ENCODE measurements at places on chromosomes 5 and 9. TPM values are rescaled to one million over a fixed set of nuclear protein-coding genes. Genes with fewer than 3 reads are reported as not detected.
A peak's percentile ranks its signal among the peaks of the same experiment; 100 is the strongest.

Gene NUTM2F
- not detected for total RNA-seq

Gene PHYHD1
- total RNA-seq: 21.4 TPM

Gene PRSS3
- not detected for total RNA-seq

Gene DRD1
- not detected for total RNA-seq

Gene SPATA6L
- total RNA-seq: 1.5 TPM

Gene IL5
- not detected for total RNA-seq

Gene GAS1
- total RNA-seq: 13.6 TPM

Gene TMEM215
- not detected for total RNA-seq

Gene RLN1
- total RNA-seq: 0.38 TPM

Gene TRIM7
- total RNA-seq: 6.4 TPM

GRCh38 chr9:136997830-136998234, 1.5 kb upstream of the CLIC3 start:
- DNase-seq: no peak

GRCh38 chr5:84303315-84303714, 81.4 kb downstream of the EDIL3 start:
- DNase-seq: no peak

- DNase-seq: no peak
These were observed 14.8 kb downstream of the LVRN start for GRCh38 chr5:115977096-115977495.

GRCh38 chr5:50984640-50985039, 318.2 kb downstream of the PARP8 start:
- no peak for DNase-seq

GRCh38 chr5:144130306-144130705, 40.2 kb downstream of the YIPF5 start:
- no peak for DNase-seq

DNA sequence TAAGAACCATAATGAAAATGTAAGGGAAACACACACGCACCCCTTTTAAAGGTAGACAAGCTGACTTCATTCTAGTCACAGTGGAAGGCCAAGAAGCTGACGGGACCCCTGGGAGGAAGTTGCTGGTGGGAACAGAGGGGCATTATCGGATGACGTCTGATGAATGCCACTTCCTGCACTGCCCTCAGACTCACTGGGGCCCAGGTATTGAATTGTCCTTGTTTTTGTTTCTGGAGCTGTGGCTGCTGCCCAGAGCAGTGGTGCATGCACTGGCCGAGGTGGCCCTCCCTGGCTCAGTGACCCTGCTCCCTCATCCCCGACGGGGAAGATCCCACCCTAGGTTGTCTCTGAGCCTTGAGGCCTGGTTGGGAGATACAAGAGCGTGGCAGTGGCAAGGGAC, 15.3 kb upstream of the RPL26L1 start:
- no peak for DNase-seq

GRCh38 chr5:11902201-11902619, 2.0 kb downstream of the CTNND2 start:
- DNase-seq: no peak

GRCh38 chr9:12352045-12352315, 341.2 kb upstream of the TYRP1 start:
- DNase-seq: no peak

DNA sequence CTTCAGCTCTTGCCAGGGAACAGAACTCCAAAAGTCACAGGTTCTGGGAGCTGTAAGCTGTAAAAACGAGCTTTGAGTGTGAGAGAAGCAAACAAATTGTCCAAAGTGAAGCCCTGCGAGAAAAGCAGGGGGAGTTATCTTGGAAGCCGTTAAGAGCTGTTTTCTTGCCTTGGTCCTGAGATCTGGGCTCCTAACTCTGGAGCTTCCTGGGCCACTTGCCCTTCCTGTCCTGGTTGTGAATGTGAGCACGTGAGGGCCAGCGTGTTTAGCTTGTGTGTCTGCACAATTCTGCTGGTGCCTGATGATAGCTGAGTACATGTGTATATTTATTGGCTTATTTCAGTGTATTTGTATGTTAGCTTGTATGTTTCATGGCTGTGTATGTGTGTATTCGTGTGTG, 40.5 kb downstream of the DAB2IP start:
- no peak for DNase-seq

- DNase-seq: peak; percentile 3
These were observed 80.8 kb upstream of the RNU6ATAC start for GRCh38 chr9:134245179-134245578.

DNA sequence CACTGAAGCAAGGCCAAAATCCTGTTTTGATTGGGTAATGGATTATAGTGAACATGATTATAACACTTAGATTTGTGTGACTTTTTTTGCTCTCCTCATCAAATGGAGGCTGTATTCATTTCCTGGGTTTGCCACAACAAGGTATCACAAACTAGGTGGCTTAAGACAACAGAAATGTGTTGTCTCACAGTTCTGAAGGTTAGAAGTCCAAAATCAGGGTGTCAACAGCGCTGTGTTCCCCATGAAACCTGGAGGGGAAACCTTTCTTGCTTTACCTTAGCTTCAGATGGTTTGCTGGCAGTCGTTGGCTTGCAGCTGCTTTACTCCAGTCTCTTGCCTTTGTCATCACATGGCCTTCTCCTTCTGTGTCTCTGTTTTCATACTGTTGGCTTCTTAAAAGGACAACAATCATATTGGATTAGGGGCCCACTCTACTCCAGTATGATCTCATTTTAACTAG, 32.4 kb downstream of the CDC42SE2 start:
- DNase-seq: no peak

GRCh38 chr5:107985144-107985543, 314.4 kb upstream of the EFNA5 start:
- no peak for DNase-seq

DNA sequence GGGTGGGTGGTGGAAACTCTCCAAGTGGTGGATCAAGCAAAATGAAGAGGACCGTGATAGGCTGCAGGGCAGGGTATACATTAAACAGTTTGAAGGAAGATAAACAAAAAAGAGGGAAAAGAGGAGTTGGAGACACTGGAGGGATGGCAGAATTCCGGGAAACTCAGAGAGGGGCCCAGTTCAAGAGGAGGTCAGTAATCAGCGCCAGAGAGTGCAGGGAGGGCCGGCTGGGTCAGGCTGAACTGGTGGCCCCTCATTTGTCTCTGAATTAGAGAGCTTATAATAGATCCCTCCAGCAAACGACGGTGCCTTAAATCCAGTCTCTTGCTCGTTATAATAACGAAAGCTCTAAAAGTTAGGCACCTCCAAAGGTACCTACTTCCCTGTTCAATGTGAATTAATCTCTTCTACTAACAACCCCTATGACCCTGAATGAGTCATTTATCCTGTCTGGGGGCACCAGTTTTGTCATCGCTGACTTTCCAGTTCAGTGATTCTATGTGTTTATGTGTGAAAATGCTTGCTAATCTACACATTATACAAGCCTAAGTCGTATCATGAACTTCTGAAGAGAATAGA, 2.4 kb upstream of the ZSWIM6 start:
- no peak for DNase-seq

GRCh38 chr9:137077758-137078693, 709 bp downstream of the UAP1L1 start:
- no peak for DNase-seq

- DNase-seq: no peak
These were observed 1250.8 kb upstream of the CDH18 start for GRCh38 chr5:21238786-21239185.

DNA sequence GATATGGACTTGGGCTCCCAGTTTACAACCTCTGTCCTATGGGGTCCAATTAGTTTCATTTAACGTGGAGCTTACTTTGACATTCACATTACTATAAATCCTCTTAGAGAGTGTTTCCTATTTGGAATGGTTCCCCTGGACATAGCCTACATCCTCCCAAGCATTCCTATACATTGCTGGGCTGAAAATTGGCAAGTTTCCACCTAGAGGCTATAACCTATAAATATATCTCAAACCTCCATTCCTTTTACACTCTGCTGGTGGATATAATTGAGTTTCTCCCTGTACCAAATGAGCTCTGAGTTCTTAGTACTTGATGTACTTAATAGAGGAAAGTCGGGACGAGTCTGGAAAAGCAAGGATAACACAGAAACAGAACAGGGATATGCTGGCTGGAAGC, 172.8 kb downstream of the ASTN2 start:
- DNase-seq: no peak

DNA sequence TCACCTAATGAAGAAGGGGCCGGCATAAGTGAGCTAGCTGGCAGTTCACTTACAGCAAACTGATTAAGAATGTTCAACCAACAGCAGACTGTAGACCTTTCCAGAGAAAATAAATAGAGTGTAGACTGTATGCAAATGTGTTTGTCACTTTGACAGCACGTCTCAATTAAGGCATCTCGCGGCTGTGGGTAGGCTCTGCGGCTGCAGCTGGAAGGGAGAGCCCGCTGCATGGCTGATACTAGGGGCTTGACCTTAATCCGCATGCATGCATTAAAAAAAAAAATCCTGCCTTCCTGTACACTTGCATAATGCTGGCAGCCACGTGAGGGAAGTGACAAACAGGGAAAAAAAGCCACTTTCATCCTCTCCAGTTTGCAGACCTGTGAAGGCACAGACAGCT, 82.3 kb downstream of the CRB2 start:
- DNase-seq: no peak

GRCh38 chr9:83967073-83967472, 12.9 kb downstream of the HNRNPK start:
- no peak for DNase-seq

- no peak for DNase-seq
These were observed 18.2 kb upstream of the MGAT1 start for GRCh38 chr5:180820788-180821321.

DNA sequence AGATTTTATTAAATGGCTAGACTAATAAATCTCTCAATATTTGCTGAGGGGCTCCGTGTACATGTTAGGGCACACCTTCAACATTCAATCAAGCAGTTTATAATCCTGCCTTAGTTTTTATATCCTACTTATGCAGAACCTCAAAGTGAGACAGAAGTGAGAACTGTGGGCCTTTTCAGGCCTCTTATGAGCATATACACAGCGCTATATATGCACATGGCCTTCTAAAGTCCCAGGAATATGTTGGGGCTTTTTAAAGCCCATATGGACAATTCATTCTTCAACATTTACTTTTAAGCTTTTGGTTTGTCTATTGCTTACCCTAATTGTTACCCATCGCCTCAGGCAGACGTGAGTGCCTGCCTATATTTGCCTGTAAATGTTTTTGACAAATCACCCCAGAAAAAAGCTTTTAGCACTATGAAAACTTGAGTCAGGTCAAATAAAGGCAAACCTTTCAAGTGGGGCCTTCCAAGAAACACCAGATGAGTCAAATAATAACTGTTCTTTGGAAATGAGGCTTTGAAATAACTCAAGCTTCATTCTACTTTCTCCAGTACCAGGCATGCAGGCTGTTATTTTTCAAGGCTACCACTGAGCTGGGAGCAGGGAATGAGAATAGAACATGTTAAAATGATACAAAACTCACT, 58.2 kb downstream of the ESM1 start:
- no peak for DNase-seq

GRCh38 chr9:119095072-119095471, 274.2 kb downstream of the BRINP1 start:
- no peak for DNase-seq

- no peak for DNase-seq
These were observed 3.1 kb downstream of the SPACA9 start for GRCh38 chr9:132881826-132882225.

GRCh38 chr5:176153741-176154140, 84.5 kb upstream of the SIMC1 start:
- no peak for DNase-seq

GRCh38 chr5:19615661-19616060, 372.3 kb downstream of the CDH18 start:
- no peak for DNase-seq

- DNase-seq: no peak
These were observed 1383.0 kb upstream of the C9orf72 start for GRCh38 chr9:28956116-28956880.

DNA sequence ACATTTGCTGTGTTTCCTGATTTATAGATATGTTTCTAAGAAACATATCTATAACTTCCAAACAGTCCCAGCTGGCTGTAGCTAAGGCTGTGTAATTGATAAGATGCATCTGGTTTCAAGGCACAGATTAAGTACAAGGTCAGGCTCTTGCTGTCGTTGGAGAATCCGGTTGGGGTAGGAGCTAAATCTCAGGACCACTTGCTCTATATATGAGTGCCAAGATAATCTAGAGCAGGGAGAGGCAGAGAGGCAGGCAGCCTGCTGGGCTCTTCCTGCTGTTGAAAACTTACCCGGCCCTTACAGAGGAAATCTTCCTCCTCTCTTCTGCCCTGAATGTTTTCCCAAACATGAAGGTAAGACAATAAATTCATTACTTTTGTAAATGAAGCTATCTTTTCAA, at the start of gene C7:
TSS of gene C7 (plus strand) at position 234 of the 400 bp plus-strand sequence. CDS start at position 348, 114 bp downstream.
- no peak for DNase-seq

Data from heart right ventricle (tissue), 16 donors.